ENCODE measurements at places on chromosomes 4 and X. TPM values are rescaled to one million over a fixed set of nuclear protein-coding genes. Genes with fewer than 3 reads are reported as not detected.
A peak's percentile ranks its signal among the peaks of the same experiment; 100 is the strongest.

The ACE2 gene
- 0.30 TPM for total RNA-seq

The CFAP99 gene
- total RNA-seq: not detected

DNA sequence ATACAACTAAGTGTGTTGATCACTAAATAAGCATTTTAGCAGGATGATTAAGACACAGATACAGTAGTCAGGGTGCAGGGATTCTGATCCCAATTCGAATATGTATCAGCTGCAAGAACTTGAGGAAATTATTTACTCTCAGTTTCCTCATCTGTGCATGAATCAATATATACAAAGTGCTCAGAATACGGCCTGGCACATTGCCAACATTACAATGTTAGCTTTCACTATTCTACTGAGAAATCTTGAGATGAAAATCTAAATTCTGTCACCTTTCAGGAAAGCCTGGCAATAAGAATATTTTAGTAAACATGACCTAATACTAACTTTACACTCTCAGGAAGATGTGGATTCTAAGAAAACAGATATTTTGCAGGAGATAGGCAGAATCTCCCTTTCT is 1001.6 kb upstream of the IGFBP7 start:
- no peak overlapping the region for H3K4me3 ChIP-seq
- H3K27ac ChIP-seq: no peak overlapping the region
- DNase-seq: no peak

GRCh38 chr4:101014417-101014816 is 332.9 kb downstream of the PPP3CA start:
- DNase-seq: no peak
- H3K27ac ChIP-seq: no peak overlapping the region
- H3K36me3 ChIP-seq: no peaks in the 10 kb centered on the region
- peaks cover 4% of the 10 kb centered on the region for H3K4me1 ChIP-seq

DNA sequence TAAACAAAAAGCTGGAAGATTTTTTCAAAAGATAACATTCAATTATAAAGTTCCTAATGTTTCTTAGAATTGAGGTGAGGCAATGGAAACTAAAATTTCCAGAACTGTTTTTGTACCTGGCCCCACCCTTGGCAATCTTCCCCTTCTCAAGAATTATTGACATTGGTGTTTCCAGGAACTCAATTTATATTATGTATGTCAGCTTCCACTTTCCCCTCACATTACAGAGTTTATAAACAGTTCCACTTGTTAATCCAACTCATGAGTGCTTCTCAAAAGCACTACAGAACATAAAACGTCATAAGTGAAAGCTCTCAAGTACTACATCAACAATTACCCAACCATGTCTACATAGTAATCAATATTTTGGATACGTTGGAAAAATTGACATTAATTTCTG is 107.4 kb downstream of the FAM13A start:
- no peaks in the 10 kb centered on the region for H3K27me3 ChIP-seq
- no peaks in the 10 kb centered on the region for H3K36me3 ChIP-seq
- no peak for DNase-seq
- H3K4me1 ChIP-seq: no peaks in the 10 kb centered on the region

DNA sequence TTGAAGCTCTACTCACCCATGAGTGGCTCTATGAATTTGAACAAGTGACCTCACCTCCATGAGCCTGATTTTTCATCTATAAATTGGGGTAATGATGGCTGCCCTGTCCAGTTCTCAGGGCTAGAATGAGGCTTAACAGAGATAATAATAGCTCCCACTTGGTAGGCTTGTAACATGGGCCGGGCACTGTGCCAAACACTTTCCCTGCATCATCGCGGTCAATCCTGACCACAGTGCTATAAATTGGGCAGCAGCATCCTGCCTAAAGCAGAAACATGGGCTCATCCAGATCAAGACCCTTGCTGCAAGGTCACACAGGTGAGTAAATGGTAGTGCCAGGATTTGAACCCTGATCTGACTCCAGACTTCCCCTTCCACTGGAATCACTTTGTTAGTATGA is 12.8 kb downstream of the APLN start:
- no peak overlapping the region for H3K27ac ChIP-seq
- no peak for DNase-seq
- H3K4me3 ChIP-seq: no peak overlapping the region
- H3K36me3 ChIP-seq: no peaks in the 10 kb centered on the region
- no peaks in the 10 kb centered on the region for H3K4me1 ChIP-seq
- H3K27me3 ChIP-seq: peaks cover 6% of the 10 kb centered on the region

- no peak overlapping the region for H3K27ac ChIP-seq
- no peaks in the 10 kb centered on the region for H3K27me3 ChIP-seq
- H3K4me1 ChIP-seq: no peaks in the 10 kb centered on the region
- DNase-seq: no peak
- H3K36me3 ChIP-seq: no peaks in the 10 kb centered on the region
- H3K4me3 ChIP-seq: no peak overlapping the region
Measured at GRCh38 chr4:45155081-45155777, 428.9 kb upstream of the GNPDA2 start.

- no peak for DNase-seq
- H3K27me3 ChIP-seq: no peaks in the 10 kb centered on the region
- H3K4me3 ChIP-seq: no peak overlapping the region
- H3K4me1 ChIP-seq: no peaks in the 10 kb centered on the region
- H3K27ac ChIP-seq: no peak overlapping the region
Measured at GRCh38 chr4:138521809-138522208, 279.7 kb upstream of the SLC7A11 start.

- H3K4me3 ChIP-seq: no peak overlapping the region
- H3K27ac ChIP-seq: no peak overlapping the region
- H3K4me1 ChIP-seq: no peaks in the 10 kb centered on the region
Measured at GRCh38 chrX:74297766-74298165, 6.2 kb upstream of the ZCCHC13 start.

DNA sequence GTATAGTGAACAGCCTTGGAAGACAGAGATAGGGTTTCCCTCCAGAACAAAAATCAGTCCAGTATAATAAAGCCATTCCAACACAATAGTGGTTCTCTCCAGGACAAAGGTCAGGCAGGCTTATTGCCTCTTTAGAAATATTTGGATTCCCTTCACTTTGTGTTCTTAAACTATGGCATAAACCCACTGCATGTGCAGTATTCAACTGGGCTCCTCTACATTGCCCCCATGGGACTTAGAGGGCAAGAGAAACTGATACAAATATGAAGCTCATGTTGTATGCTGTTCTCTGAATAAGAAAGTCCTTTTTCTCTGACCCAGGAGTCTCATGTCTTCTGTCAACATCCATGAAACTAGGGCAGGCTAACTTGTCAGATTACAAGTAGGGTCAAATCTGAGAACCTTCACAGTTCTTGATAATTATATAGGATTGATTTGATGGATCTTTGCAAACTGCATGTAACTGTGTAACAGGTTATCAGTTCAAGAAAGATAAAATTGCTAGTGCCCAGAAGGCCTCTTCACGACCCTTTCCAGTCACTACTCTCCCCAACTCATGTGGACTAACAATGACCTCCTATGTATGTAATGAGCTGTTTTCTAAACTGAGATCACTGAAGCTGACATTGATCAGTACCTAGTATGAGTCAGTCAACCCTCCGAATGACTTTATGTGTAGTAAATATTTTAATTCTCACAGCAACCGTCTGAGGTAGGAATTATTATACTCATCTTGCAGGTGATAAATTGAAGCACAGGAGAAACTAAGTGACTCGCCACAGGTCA is 31.9 kb upstream of the FAM9C start:
- no peak overlapping the region for H3K27ac ChIP-seq
- H3K36me3 ChIP-seq: no peaks in the 10 kb centered on the region
- H3K27me3 ChIP-seq: no peaks in the 10 kb centered on the region
- no peak overlapping the region for H3K4me3 ChIP-seq
- no peak for DNase-seq

DNA sequence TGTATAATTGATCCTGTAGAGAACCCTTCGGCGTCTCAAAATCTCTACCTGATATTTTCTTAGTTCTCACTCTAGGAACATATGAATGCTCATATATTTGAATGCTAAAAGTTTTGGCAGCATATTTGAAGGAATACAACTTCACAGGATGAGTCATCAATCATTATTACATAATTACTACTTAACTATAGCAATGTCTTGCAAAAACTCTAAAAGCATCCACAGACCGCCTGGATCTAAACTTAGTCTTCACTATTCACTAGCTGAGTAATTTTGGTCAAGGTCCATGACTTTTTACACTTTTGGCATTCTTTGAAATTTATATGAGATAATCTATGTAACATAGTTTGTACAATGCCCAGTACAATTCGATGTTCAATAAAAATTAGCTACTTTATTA is 194.7 kb downstream of the DTHD1 start:
- H3K36me3 ChIP-seq: no peaks in the 10 kb centered on the region
- H3K4me1 ChIP-seq: no peaks in the 10 kb centered on the region
- H3K27me3 ChIP-seq: no peaks in the 10 kb centered on the region
- H3K27ac ChIP-seq: no peak overlapping the region

DNA sequence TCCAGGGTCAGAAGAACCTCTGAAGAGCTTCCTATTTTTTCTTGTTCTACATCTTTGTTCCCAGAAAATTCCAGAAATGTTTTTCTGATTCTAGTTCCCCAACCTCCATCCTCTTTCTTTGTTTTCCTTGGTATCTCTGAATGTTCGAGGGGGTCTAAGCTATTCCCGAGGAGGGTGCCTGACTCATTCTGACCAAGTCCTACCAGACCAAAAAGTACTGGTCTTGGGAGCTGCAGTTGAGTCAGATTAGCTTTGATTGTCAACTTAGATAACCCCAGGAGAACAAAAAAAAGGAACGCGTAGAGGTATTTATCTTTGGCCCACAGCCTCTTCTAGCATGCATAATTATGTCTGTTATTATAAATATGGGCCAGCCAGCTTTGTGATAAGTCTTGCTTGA is 12.1 kb upstream of the TENM3 start:
- H3K27ac ChIP-seq: no peak overlapping the region
- no peaks in the 10 kb centered on the region for H3K36me3 ChIP-seq
- no peak overlapping the region for H3K4me3 ChIP-seq
- no peaks in the 10 kb centered on the region for H3K4me1 ChIP-seq
- no peaks in the 10 kb centered on the region for H3K27me3 ChIP-seq
- no peak for DNase-seq

DNA sequence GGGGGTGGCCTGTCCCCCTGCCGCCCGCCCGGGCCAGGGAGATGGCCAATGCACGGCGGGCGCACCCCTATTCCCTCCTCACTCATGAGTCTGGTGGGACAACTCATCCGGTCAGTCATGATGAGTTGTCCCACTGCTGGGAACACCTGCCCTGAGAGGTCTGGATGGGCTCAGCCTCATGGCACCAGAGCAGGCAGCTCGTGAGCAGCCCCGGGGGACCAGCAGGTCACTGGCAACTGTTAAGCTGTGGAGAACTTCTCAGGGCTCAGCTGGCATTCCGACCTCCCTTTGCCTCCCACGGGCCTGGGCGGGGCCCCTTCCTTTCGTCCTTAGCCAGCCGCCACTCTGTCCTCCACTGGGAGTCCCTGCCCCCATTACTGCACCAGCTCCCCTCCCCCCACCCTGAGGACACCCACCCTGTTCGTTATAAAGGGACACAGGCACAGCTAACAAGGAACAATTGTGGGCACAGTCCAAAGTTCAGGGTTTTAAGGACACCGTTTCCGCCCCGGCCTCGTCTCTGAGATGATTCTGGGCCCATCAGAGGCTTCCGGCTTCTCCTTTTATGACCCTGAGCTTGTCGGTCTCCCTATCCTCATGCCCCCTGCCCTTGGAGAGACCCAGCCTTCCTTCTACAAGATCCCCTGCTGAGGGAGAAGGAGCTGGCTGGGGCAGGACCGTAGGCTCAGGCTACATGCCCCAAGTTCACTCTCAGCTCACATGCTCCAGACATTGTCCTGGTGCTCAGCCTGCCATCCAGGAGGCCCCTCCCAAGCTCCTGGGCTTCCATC is 14.6 kb upstream of the KIAA0232 start:
- no peak overlapping the region for H3K4me3 ChIP-seq
- no peak for DNase-seq
- no peaks in the 10 kb centered on the region for H3K36me3 ChIP-seq
- H3K4me1 ChIP-seq: no peaks in the 10 kb centered on the region
- no peaks in the 10 kb centered on the region for H3K27me3 ChIP-seq
- H3K27ac ChIP-seq: peak overlapping the region; percentile 48

DNA sequence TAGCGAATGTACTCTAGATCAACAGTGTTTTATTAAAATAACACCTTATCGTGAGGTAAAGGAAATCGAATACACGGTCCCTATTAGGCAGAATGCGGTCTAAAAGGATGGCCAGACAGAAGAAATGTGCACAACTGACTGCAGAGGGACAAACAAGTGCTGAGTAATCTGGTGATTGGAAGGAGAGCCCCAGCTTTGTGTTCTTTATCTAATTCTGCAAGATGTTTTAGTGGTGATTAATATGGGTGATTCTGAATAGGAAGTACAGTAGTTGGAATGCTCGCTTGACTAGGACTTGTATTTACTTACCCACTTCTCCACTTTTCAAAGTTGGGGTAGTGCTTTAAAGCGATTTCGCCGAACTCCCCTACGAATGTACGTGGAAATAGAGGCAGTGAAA is 1.2 kb downstream of the WDR44 start:
- peaks cover 32% of the 10 kb centered on the region for H3K4me1 ChIP-seq
- no peaks in the 10 kb centered on the region for H3K36me3 ChIP-seq
- peak overlapping the region; percentile 78 for H3K4me3 ChIP-seq
- H3K27ac ChIP-seq: peak overlapping the region; percentile 91
- DNase-seq: no peak

DNA sequence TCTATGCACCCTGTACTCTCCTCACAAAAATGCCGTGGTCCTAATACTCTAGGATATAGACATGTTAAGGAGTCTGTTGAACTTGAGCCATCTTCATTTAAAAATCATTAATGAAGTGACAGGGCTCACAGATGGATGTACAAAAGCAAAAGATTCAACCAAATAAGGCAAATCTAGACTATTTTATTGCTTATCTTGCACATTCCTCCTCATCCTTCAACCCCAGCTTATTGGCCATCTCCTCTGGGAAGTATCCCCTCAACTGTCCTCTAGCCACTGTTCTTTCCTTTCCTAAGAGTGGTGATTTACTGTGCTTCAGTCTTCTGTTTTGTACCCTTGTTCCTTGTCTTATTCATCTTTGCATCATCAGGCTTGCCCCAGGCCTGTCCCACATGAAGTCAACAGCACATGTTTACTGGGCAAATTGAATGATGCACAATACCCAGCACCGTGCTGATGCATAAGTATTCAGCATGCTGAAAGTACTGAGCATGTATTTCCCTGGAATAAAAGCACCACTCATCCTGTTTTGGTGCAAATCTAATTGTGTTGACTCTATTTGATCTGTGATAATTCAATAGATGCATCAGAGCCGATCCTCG is 287.3 kb upstream of the CLNK start:
- no peak overlapping the region for H3K4me3 ChIP-seq
- H3K27me3 ChIP-seq: no peaks in the 10 kb centered on the region
- DNase-seq: no peak
- no peaks in the 10 kb centered on the region for H3K4me1 ChIP-seq

- no peak for DNase-seq
- H3K27ac ChIP-seq: no peak overlapping the region
- no peak overlapping the region for H3K4me3 ChIP-seq
- peaks cover 11% of the 10 kb centered on the region for H3K4me1 ChIP-seq
- H3K36me3 ChIP-seq: no peaks in the 10 kb centered on the region
Measured at GRCh38 chr4:88090898-88091297, 67.5 kb downstream of the ABCG2 start.
